ENCODE measurements at places on chromosomes 1 and 21. TPM values are rescaled to one million over a fixed set of nuclear protein-coding genes. Genes with fewer than 3 reads are reported as not detected.

- DNase-seq, result no peak
Measured at GRCh38 chr1:167821356-167821685, 92.6 kb downstream of the ADCY10 start.

CA14 gene
- total RNA-seq, result not detected

C4BPA gene
- not detected for total RNA-seq

OR2AK2 gene
- total RNA-seq, result not detected

TRIM67 gene
- total RNA-seq, result not detected

DNA sequence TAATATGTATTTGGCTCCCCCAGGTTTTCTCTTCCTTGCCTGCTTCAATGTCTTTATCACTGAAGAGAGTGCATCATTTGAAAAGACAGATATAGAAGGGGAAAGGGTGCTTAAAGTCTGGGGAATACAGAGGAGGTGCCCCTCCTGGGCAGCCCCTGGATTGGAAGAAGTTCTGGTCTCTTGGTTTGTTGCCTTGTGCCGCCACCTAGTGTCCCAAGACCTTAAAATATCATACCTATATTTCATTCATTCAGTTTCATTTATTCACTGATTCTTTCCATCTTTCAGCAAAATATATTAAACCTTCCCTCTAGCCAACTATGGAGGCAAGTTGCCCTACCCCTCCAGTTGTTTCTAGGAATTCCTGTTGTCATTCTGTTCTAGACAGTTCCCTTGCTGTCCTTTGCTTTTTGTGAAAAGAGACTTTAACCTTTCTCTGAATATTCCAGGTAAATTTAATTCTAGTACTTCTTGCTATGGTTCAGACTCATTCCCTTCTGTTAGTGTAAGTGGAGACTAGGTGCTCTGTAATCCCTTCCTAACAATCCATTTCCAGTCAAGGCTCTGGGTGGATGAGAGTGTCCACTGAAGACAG, 56.1 kb downstream of the MEF2D start:
- peak; percentile 22 for DNase-seq

ASAP3 gene
- 48.8 TPM for total RNA-seq

DNA sequence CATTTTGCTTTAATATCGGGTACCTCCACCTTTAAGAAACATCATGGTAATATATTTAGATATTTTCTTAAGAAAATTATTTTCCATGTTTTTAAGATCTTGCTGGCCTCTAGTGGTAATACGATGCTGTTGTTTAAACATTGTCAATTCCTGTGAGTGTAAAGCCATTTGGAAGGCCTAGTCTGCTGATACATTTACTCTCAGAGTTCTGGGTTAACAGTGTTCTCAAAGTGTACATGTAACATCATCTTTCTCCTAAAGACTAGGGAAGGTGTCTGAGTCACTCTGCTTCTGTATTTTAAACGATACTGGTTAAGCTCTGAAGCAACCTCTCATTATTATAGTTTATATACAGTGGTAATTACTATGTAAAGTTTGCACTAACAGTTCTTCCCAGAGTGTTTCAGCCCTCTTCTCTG, 189.1 kb downstream of the RASAL2 start:
- DNase-seq, result peak; percentile 62

DNA sequence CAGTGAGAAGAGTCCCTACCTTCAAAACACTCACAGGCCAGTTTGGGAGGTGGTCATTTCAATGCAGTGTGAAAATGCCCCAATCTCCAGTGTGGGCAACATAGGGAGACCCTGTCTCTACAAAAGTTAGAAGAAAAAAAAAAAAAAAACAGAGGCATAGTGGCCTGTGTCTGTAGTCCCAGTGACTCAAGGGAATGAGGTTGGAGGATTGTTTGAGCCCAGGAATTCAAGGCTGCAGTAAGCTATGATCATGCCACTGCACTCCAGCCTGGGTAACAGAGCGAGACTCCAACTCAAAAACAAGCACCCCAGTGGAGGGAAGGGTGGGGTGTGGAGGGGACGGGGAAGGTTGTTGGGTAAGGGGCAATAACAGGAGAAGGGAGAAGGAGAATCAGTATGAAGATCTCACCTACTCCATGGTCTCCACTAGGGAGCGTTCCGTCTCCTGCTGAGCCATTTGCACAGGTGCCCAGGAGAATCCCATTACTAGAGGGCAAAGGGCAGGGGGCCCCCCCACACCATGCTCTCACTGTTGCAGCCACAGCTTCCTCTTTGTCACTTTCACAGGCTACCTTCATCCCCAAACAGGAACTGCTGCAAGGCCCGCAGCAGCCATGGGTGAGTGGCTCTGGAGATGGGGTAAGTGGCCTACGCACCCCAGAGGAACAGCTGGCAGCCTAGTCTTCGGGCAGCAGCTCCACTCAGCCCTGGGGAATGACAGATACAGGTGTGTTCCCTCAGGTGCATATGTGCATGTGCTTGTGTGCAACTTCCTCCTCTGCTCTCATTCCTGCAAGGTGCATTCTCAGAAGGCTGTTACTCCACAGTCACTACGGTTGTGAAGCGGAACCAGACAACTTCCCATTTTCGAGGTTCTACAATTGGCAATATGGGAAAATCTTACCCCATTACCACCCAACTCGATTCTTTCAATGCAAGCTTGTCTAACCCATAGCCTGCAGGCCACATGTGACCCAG, 87.9 kb upstream of the LYST start:
- no peak for DNase-seq

NR5A2 gene
- not detected for total RNA-seq

TAL1 gene
- total RNA-seq, result not detected

OR10K1 gene
- not detected for total RNA-seq

GRCh38 chr1:234558330-234558836, 51.6 kb downstream of the IRF2BP2 start:
- no peak for DNase-seq

DNA sequence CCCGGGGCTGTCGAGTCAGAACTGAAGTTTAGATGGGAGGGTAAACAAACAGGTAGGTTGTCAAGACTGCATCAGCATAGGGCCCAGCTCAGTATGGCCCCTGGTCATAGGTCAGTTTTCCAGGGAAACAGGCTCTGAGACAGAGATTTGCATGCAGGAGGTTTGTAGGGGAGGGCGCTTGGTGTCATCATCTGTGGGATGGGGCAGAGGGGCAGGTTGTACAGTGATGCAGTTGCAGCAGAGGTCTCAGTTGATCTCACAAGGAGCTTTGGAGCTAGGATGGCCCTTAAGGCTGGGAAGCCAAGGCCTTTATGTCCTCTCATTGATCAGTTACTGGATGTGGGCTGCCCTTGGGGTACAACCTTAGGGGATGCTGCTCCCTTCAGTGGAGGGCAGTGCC, 38.5 kb upstream of the KCNA10 start:
- no peak for DNase-seq

DNA sequence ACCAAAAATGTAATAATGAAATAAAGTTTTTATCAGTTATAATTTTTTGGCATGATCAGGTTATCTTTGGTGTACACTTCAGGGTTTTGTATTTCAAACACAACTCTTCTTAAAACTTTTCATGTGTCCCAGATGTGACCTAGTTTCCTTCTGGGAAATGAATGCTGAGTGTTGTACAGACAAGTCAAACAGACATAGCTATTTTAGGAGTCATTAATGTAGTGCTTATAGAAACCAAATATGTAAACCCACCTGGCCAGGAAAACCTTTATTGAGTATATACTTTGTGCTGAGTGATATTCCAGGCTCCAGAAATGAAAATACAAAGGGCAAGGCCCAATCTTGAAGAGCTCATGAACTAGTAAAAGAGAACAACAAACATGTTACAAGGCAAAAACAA, 25.9 kb upstream of the HOOK1 start:
- no peak for DNase-seq
